ENCODE measurements at places on chromosomes 4 and X. TPM values are rescaled to one million over a fixed set of nuclear protein-coding genes. Genes with fewer than 3 reads are reported as not detected.
A peak's percentile ranks its signal among the peaks of the same experiment; 100 is the strongest.

- H3K4me1 ChIP-seq, result no peaks in the 10 kb centered on the region
- DNase-seq, result no peak
- no peaks in the 10 kb centered on the region for H3K36me3 ChIP-seq
Measured at GRCh38 chr4:12071316-12071715, 642.6 kb upstream of the HS3ST1 start.

GRCh38 chr4:169136330-169136729 lies 126.3 kb upstream of the CBR4 start:
- H3K36me3 ChIP-seq, result peaks cover 17% of the 10 kb centered on the region
- H3K27ac ChIP-seq, result no peak overlapping the region
- no peaks in the 10 kb centered on the region for H3K27me3 ChIP-seq
- peaks cover 44% of the 10 kb centered on the region for H3K4me1 ChIP-seq

The WDR13 gene
- 281 TPM for polyA plus RNA-seq

DNA sequence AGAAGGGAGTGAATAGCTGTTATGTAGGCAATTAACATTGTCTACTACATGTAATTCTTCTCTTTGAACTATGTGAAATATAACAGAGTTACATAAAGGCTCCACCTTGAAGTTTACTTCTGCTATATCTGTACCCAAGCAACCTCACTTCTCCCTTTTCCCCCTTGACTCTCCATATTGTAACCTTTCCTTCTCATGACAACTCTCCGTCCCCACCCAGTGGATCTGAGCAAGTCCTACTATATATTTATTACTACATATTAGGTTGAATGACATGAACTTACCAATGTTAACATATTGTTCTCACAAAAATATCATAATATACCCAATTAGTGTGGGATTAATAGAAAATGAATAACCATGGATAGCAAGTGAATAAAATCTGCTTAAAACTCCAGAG lies 93.2 kb upstream of the ATP8A1 start:
- no peaks in the 10 kb centered on the region for H3K27me3 ChIP-seq
- no peaks in the 10 kb centered on the region for H3K36me3 ChIP-seq
- no peaks in the 10 kb centered on the region for H3K4me1 ChIP-seq
- DNase-seq, result peak; percentile 27
- no peak overlapping the region for H3K4me3 ChIP-seq

The F8A3 gene
- 3.3 TPM for polyA plus RNA-seq
